EL (cell line): ENCODE measurements at places on chromosomes 4 and X.

- DNase-seq = peak; percentile 88
These were observed at the start of gene BOD1L1 for GRCh38 chr4:13627606-13628311. Gene BOD1L1 (minus strand): TSS chr4:13627725. CDS start chr4:13627587, 138 bp downstream.

DNA sequence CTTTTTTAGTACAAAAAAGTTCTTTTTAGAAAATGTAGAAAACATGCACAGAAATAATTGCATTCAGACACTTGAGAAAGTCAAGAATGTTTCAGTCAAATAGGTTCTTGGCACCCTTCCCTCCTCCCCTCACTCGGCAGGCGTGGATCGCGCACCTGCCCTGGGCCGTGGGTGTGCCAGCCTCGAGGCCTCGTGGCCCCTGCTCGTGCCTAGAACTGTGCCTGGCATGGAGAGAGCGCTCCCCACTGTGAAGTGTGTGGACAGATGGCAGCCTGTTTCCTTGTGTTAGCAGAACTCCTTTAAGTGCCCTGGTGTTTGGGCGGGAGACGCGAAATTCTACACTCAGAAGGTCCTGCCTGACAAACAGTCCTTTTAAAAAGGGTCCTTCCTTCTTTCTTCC is 14.7 kb downstream of the RGS12 start:
- no peak for DNase-seq

GRCh38 chr4:26020083-26020668 is 106.2 kb downstream of the SMIM20 start:
- DNase-seq = peak; percentile 45

- DNase-seq = no peak
These were observed 109.7 kb downstream of the ELOVL6 start for GRCh38 chr4:110088670-110089069.

DNA sequence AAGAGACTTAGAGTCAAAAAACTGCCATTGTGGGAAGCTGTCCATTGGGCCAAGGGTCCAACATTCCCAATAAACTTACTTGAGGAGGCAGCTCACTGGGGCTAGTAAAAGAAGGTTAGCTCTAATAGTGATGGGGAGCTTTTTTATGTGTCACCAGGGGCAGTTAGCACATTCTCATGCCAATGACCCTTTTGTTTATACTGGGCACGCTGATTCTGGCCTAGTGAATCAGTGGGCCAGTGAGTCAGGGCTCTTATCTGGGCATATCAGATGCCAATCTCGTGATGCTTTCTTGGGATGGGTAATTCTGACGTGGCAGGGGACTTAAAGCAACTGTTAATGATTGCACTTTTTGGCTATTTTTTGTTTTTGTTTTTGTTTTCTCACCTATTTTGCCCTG is 27.8 kb downstream of the TCEAL1 start:
- peak; percentile 93 for DNase-seq

GRCh38 chr4:86633854-86634253 is 39.7 kb downstream of the PTPN13 start:
- no peak for DNase-seq

- DNase-seq = peak; percentile 44
These were observed 56.6 kb downstream of the CHST7 start for GRCh38 chrX:46630141-46630540.

- DNase-seq = no peak
These were observed 179.8 kb downstream of the SLIT2 start for GRCh38 chr4:20431543-20431951.

- DNase-seq = no peak
These were observed 7.5 kb downstream of the FRYL start for GRCh38 chr4:48772556-48772955.

- DNase-seq = peak; percentile 89
These were observed 51.7 kb downstream of the GASK1B start for GRCh38 chr4:158121161-158121579.

- DNase-seq = peak; percentile 74
These were observed 201.6 kb downstream of the CPE start for GRCh38 chr4:165580351-165580905.

DNA sequence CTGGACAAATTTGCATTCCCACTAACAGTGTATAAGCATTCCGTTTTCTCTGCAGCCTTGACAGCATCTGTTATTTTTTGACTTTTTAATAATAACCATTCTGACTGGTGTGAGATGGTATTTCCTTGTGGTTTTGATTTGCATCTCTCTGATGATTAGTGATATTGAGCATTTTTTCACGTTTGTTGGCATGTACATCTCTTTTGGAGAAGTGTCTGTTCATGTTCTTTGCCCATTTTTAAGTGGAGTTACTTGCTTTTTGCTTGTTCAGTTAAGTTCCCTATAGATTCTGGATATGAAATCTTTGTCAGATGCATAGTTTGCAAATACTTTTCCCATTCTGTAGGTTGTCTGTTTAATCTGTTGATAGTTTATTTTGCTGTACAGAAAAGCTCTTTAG is 68.8 kb downstream of the ADAMTS3 start:
- DNase-seq = no peak

- peak; percentile 88 for DNase-seq
These were observed 303.3 kb downstream of the FRMPD4 start for GRCh38 chrX:12441381-12442128.

GRCh38 chr4:110837896-110838450 is 215.1 kb upstream of the PITX2 start:
- no peak for DNase-seq
